Esophagus mucosa (tissue), 1 donor: ENCODE measurements at places on chromosomes 5 and 9. TPM values are rescaled to one million over a fixed set of nuclear protein-coding genes. Genes with fewer than 3 reads are reported as not detected.

The TAS2R1 gene
- total RNA-seq, result not detected

DNA sequence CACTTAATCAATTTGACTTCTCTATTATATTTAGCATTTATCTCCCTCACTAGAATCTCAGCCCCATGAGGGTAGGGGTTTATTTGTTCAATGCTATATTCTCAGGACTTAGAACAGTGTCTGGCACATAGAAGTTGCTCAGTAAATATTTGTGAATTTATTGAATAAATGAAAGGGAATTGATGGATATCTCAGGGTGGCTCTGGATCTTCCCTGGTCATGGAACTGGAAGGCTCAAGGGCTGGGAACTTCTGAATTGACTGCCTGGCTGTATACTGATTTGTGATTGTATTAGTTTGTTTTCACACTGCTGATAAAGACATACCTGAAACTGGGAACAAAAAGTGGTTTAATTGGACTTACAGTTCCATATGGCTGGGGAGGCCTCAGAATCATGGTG is 57.2 kb downstream of the KIF4B start:
- no peak for ATAC-seq

- ATAC-seq, result no peak
Observed at GRCh38 chr5:115589043-115589442, 13.2 kb downstream of the TICAM2 start.

DNA sequence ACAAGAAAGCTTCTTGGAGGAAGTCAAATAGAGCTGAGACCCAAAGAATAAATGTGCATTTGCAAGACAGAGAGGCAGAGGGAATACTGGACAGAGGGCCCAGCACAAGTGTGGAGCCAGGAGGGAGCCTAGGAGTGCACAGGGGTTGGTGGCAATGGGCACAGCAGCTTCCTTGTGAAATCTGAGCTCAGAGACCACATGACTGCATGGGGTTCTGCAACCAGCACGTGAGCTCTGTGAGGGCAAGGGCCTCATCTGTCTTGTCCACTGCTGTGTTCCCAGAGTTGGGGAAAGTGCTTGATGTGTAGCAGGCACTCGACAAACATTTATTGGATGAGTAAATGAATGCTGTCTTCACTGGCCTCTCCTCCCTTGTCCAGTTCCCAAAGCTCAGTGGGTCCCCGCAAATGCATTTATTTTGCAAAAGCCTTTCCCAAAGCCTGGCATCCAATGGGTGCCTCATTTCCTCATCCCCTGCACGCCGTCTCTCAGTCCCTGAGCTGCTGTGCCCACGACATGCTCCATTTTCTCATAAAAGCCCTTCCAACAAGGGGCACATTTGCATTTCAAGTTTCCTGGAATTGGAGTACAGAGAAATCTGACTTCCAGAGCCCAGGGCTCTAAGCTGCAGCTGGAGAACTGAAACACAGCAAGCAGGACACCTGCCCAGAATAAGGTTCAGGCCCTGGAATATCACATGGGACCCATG is 58.5 kb downstream of the KCNIP1 start:
- ATAC-seq, result no peak

GRCh38 chr5:3899093-3899492 is 303.5 kb downstream of the IRX1 start:
- ATAC-seq, result no peak

- peak; percentile 31 for ATAC-seq
Observed at GRCh38 chr9:92097997-92098482, 17.2 kb downstream of the SPTLC1 start.

DNA sequence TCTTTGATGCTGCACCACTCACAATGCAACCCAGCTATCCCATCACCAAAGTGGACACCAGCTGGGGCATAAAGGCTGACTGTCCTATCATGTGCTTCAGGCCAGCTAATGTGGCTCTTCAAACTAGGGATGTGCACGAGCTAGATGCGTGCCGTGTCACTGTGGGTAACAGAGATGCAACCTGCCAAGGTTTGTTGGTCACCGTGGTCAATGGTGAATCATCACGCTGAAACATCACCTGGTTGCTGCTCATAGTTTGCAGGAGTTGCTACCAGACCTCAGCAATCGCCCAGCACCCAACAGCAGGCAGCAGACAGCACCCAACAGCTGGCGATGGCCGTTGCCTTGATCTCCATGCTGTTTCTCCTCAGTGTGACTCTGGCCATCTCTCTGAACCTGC is 2.1 kb upstream of the PCDHGA1 start:
- no peak for ATAC-seq

GRCh38 chr5:150229571-150229970 is 39.7 kb downstream of the SLC6A7 start:
- no peak for ATAC-seq

DNA sequence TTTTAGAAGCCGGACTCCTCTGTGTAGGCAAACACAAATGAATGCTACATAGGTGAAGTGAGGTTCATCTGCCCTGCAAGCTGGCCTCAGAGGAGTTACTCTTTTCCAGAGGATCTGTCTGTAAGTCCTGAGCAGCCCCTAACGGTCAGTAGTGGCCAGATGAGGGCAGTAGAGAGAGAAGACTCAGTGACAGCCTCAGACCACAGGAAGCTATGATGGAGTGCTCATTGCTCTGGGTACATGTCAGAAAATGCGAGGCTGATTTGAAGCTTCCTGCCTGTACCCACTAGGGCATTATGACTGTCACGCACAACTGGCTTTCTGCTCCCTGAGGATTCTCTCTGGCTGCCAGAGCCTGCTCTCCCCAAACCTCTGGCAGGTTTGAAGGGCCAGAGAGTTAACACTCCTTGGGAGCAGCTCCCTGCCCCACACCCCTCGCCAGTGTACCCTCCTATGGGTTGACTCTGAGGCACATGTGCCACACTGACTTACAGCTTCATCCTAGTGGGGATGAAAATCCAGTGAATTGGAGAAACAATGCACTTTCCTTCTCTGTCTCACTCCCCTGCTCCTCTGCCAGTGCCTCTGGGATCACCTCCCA is 141.5 kb downstream of the GABRG2 start:
- ATAC-seq, result peak; percentile 29

GRCh38 chr5:177123789-177124485 is 9.6 kb upstream of the NSD1 start:
- no peak for ATAC-seq

DNA sequence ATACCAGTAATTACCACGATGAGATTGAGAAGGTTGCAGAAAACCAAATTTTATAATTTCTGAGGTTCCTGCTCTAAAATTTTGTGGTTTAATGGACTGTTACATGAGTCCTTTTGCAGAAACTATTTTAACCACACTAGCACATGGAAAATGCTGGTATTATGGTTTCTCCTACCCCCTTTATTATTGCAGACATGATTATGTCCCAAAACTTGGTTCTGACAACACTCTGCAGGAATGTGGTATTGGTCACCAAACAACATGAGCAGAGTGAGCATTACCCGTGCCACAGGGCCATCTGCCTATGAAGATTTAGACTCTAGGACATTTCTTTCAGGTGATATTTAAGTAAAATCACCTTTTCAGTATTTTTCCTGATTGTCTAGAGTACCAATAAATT is 2.8 kb upstream of the ECM2 start:
- no peak for ATAC-seq

DNA sequence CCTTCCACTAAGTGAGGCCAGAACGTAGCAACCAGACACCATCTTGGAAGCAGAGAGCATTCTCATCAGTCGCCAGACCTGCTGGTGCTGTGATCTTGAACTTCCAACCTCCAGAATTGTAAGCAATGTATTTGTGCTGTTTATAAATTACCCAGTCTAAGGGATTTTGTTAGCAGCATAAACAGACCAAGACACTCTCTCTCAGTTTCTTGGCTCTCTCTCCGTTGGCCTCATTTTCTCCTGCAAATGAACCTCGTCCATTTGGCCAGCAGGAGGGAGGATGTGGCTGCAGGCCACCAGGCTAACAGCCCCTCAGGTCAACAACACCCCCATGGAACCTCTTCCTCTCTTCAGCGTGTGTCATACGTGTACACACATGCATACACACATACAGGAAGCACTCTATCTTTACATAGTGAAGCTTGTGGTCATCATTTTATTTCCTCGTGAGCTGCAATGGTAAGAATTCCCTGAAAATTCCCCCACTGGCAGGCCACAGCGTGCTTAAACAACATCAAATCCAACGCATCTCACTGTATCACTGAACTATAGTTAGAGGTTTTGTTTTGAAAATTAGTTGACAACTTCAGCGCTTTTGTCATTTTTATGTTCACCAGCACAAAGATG is 62.8 kb upstream of the PPP1R26 start:
- peak; percentile 43 for ATAC-seq

GRCh38 chr5:20974426-20974825 is 986.4 kb upstream of the CDH18 start:
- ATAC-seq, result no peak

DNA sequence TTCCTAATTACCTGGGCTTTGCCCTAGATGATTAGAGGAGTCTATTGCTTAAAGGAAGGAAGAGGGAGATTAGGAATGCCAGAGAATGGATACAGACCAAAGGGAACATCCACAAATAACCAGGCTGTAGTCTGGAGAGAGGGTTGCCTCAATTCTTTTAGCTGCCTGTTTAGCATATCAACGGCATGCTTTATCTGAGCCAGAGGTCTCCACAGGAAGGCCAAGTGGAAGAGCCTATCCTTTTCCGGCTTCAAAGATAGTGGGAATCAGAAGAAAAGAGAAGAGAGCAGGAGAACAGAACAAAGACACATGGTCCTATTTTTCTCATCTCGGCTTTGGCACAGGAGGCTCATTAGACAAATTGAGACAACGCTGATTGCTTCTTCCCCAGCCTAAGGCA is 142.4 kb downstream of the NMUR2 start:
- no peak for ATAC-seq

GRCh38 chr9:100597236-100597635 is 19.4 kb downstream of the CAVIN4 start:
- ATAC-seq, result no peak

- no peak for ATAC-seq
Observed at GRCh38 chr5:84063041-84063440, 321.6 kb downstream of the EDIL3 start.

DNA sequence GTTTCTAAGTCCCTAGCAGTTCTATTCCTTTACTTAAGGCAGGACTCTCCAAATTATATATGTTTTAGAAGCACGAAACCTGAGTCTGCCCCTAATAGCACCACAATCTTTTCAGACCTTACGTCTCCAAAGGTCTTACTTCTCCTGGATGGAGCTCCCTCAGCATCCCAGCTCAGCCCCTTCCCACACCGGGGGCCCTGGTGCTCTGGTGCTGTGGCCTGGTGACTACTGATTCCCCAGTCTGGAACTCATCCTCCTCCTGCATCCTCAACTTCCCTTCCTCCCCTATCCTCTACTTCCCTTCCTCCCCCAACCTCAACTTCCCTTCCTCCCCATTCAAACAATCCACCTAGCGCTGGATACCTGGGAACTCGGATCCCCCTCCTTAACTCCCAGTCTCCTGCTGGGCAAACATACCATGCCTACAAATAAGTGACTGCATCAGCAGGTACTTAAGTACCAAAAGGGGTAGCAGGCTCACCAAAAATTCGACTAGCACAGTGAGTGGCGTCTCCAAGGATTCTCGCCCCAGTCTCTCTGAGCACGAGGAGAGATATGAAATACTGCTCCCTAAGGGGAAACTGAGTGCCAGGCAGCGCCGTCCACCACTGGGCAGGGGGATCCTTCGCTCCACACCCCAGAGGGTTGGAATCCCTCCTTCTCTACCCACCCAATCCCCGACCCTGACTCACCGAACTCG is 831 bp downstream of the IGFBPL1 start:
- ATAC-seq, result no peak

- peak; percentile 41 for ATAC-seq
Observed at GRCh38 chr9:691825-692400, 149.6 kb upstream of the DMRT1 start.

- no peak for ATAC-seq
Observed at GRCh38 chr9:125889112-125889475, 141.9 kb downstream of the PBX3 start.

GRCh38 chr5:111548992-111549649 is 36.8 kb upstream of the STARD4 start:
- no peak for ATAC-seq

The IZUMO3 gene
- not detected for total RNA-seq

- no peak for ATAC-seq
Observed at GRCh38 chr5:123517476-123517875, 5.5 kb downstream of the CSNK1G3 start.

The KIF20A gene
- 21.2 TPM for total RNA-seq

The PCDH12 gene
- 0.40 TPM for total RNA-seq

DNA sequence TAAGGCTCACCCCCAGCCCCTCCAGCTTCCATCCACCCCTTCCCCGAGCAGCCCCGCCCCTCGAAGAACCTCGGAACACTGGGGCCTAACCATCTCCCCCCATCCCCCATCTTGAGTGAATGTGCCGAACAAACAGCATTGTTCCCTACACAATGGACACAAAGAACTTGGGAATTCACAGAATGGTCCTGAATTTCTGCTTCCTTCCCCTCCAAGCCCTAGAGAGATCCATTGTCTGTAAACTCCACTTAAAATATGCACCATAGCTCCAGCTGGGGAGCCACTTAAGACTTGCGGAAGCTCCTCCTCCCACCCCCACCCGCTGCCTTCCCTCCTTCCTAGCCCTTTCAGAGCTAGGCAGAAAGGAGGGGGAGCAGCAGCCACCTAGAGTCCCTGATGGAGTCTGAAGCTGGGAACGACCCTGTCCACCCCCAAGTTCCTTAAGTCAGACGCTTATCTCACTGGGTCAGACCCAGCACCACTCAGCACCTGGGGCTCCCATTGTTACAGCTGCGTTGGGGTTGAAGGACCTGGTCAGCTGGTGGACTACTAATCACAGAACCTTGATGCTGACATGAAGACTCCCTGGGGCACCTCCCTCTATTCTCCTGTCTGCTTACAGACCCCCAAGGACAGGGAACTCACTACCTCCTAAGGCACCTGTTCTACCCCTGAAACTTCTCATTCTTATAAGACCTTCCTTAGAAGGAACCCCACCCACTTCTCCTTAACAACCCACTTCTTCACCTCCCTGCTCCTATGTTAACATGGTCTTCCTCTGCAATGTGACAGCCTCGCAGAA is 61.4 kb downstream of the PCDH1 start:
- ATAC-seq, result no peak

GRCh38 chr5:104265531-104266140 is 703.0 kb upstream of the NUDT12 start:
- ATAC-seq, result no peak

The HAVCR1 gene
- total RNA-seq, result not detected

- ATAC-seq, result no peak
Observed at GRCh38 chr5:116572350-116573278, 2.0 kb downstream of the SEMA6A start.

The ANKRD20A1 gene
- total RNA-seq, result 5.9 TPM

The RHOBTB3 gene
- total RNA-seq, result 3.6 TPM

DNA sequence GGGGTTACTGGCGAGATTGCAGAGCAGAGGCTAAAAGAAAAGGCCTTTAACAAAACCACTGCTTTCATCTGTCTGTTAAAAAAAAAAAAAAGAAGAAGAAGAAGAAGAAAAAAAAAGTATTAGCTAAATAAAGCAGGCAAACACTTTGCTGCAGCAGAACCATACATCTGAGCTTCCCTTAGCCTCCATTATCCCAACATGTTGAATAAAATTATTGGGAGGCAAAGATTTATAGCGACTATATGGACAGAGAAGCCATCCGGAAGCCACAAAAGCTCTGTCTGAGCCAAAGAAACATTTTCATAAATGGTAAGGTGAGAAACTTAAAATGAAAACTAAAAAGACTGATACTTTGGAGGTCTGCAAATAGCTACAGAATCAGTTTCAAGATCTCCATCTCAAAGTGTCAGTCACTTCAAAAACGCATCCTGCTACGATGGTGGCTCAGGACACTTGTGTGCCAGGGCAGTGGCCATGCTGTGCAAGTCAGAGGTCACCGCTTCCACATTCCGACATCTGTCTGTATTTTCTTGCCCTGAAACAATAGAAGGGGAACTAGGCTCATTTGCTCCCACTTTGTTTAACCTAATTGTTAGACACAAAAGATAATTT is 9.6 kb downstream of the EFNA5 start:
- ATAC-seq, result no peak
